ENCODE measurements at places on chromosomes 5 and 9.

DNA sequence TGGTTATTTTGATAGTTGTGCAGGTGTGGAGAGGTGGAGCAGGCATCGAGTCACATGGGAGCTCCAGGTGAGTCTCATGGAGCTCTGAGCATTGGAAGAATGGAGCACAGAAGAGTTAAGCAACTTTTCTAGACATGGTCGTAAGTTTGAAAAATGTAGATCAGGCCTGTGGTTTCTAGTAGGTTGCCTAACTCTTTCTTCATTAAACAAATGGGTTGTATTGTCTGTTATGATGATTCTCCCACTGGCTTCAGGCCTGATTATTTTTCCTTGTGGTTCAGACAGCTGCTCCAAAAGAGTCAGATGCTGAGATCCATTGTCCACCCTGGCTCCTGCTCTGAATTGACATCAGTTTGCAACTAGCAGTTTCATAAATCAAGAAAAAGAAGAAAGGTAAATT lies 80.3 kb upstream of the RPS23 start:
- DNase-seq: no peak

DNA sequence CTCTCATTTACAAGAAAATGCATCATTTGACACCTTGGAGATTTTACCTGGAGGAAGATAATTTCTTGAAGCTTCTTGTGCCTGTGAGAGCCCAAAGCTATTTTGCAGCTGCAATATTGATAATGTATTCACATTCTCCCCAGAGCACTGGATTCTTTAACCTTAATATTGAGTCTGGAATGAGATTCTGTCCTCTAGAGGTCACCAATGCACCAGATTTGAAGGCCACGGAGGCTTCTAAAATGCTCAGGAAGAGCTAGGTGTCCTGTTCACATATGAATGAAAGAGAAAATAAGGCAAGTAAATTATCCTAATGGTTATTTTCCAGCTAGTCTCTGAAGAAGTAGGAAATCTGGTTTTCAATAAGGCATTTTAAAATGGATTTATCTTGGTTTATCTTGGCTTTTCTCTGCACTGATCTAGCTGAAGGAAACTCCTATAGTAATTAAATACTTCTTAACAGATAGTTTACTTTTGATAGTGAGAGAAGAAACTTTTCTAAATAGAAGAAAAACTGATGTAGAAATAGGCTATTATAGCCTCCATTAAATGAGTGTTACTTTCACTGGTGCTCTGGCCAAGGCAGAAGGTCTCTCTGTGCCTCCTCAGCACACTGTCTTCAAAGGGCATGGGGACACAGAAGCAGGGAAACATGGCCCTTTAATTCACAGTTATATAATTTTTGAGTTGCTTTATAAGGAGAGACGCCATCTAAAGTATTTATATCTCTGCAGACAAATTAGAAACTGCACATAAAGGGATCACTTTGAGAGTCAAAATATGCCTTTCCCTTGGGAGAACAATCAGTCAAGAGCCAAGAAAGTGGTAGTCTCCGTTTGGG lies 297.0 kb upstream of the ACTBL2 start:
- DNase-seq: no peak

DNA sequence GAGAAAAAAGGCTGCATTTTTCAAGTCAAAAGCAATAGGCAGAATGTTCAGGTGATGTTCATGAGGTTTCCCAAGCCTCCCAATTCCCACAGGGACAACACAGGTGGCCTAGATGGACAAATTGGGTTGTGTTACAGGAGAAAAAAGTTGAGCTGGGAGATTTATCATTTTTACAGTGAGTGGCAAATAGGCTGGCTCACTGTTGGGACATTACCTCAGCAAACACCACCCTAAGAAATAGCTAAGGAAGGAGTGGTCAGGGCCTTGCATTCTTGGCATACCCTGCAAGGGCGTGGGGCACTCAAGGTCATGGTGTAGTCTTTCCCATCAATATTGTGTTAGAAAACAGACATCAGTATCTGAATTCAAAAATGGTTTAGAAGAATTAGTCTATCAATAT lies 23.3 kb upstream of the CPLANE1 start:
- no peak for DNase-seq

DNA sequence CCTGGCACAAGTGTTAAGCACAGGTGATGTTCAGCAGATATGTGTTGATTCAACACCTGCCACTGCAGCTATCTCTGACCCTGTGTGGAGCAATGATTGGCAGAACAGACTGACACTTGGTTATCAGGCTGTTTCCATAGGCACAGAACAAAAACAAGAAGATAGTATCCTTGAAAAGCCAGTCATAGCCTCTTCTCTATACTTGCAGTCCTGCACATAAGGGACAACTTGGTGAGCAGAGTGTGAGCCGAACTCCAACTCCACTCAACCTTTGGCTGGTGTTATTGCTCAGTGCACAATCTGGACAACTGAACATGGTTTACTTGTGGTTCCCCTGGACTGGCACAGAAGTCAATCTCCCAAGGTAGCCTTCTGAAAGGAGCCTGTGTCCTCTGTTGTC lies 99.2 kb downstream of the ADAMTS12 start:
- no peak for DNase-seq

DNA sequence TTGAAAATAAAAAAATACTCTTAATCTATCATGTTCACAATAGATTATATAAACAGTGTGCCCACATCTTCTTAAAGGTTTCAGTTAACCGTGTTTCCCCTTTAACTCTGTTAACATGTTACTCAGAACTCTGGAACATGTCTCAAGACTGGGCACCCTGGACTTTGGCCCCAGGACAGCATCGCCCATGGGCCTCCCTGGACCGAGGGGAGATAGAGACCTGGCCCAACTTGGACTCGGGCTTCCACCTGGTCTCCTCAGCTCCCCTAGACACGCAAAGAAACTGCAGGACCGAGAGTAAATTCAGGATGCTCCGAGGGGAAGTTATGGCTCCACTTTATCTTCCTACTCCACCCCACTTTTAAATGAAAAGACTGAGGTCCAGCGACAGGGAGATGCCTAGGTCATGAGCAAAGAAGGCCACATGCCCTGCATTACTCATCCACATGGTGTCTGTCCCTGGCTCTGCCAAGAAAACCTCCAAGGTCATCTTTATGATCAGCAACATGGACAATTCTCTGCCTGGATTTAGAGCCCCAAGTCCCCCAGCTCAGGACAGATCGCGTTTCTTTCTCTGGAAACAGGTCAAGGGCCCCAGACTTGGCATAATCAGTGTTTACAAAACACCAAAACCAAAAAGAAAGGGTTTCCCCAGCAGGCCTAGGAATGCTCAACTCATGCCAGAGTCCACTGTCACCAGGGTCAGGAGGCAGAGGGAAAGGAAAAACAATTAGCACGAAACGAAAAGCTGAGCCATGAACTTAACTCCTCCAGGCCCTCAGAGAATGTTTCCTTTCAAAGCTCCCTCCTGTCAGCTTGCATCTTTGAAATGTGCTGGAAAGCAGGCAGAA lies 17.4 kb downstream of the GPX3 start:
- DNase-seq: no peak

DNA sequence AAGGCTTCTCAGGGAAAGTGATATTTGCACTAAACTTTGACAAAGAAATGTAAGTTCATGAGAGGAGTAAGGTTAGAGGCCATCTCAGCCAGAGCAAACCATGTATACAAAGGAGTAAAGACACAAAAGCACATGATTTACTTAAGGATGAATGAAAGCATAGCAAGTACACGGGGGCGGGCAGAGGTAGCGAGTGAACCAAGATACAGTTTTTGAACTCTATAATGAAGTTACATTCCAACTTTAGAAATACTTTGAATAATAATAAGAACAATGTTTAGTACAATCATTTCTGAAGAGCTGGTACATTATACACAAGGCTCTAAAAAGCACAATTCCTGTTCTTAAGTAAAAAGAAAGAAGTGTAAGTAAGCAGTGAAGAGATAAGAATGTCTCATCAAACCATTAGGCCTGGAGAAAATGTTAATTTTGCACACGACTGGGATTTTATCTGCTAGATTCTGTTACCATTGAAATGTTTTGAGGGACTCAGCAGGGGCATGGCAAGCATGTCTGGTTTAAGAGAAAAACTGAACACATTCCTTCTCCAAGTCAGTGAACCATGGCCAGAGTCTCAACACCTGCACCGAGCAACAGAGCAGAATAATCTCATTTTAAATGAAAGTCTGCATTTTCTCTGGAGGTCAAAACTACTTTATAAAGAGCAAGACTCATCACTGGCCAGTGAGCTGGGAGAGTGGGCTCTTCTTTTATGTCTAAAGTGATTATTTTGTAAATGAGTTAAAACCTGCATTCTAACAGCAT lies 147.6 kb upstream of the TRPM3 start:
- DNase-seq: no peak

DNA sequence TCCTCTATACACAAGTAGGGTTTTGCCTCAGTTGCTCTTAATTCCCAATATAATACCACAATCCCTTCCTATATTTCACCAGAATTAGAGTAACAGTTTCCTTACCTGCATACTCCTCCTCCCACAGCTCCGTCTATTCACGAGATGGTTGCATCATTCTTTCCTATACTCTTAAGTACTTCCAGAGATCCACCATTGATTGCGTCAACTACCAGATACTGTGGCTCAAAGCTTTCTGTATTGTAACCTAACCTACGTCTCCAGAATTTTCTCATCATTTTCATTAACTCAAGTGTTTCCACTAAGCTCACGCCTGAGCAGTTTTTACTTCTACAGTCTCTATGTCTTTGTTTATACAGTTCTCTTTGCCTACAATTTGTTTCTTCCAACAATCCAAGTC lies 31.2 kb upstream of the MINAR2 start:
- no peak for DNase-seq

DNA sequence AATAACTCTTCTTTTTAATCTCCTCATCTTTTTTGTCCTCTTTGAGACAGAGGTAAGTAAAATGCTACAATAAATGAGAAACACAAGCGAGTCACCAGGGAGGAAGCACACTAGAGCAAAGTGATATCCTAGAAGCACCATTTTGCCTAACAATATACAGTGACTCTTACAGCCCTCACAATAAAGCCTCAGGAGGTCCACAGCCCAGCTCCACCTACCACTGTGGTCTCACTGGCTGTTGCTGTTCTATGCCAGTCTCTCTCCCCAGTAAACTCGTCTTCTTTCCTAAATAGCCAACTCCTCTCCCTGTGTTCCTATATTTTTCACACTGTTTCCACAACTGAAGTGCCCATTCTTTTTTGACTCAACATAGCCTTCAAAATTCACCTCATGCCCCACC lies 44.3 kb downstream of the TNFSF15 start:
- DNase-seq: no peak

GRCh38 chr5:5018578-5018970 lies 121.6 kb upstream of the ADAMTS16 start:
- DNase-seq: no peak

- no peak for DNase-seq
Observed at GRCh38 chr5:42507451-42508097, 84.3 kb downstream of the GHR start.

- no peak for DNase-seq
Observed at GRCh38 chr9:95336281-95336680, 18.8 kb upstream of the FANCC start.

DNA sequence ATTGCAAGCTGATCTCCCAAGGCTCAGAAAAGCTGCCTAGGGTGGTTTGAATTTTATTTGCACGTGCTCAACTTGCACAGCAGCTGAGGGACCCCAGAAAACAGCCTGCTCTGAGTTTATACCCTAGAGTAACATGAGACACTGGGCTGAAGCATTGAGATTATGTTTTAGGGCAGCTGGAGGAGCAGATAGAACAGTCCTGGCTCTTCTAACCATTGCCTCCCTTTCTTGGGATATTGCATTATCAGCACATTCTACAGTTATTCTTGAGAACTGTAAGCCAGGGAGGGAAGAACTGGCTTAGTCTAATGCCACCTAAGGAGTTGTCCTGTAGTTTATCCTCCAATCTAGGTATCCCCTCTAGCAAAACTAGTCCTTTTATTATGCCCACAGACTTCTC lies 10.3 kb downstream of the SMC2 start:
- no peak for DNase-seq

GRCh38 chr5:81817086-81817485 lies 66.2 kb upstream of the SSBP2 start:
- DNase-seq: no peak

GRCh38 chr9:93582115-93582514 lies 5.7 kb downstream of the PHF2 start:
- no peak for DNase-seq

DNA sequence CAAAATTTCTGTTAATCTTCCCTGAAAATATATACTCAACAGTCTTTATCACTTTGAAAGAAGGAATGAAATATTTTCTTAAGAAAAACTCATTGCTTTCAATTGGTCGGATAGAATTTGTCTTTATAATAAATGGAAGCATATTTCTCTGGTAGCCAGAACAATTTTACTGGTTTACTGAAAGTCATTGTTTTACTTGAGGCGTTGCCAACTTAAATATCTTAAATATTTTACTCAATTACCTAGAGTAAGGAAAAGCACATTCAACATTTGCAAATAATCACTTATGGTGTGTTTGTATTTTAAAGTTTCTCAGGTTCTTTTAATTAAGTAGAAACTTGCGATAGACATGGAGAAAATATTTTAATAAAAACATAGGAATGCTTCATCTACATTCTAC lies 1181.7 kb downstream of the EFNA5 start:
- DNase-seq: no peak

- DNase-seq: no peak
Observed at GRCh38 chr5:159212657-159213462, 3.5 kb upstream of the RNF145 start.

- DNase-seq: no peak
Observed at GRCh38 chr9:86039991-86040860, 59.1 kb downstream of the GOLM1 start.

DNA sequence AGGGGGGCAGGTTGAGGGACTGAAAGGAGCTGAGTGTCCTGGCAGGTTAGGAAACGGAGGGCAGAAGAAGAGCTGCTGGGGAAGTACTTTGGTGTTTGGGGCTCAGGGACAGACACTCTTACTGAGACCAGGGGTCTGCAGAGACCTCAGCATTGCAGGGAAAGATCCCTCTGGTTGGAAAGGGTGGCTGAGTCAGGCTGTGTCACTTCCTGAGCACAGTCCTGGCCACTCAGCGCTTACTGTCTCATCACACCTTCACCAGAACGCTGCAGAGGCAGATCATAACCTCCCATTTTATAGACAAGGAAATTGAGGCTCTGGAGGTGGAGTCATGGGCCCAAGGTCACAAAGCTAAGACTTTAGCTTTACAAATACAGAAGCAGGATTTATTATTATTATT lies 54.3 kb downstream of the LMX1B start:
- no peak for DNase-seq

All from stimulated activated CD4-positive, alpha-beta T cell treated with anti-CD3 and anti-CD28 coated beads, TNF-alpha, amount 100 ng/mL, for 1 hour (primary cell).